Stimulated activated naive CD4-positive, alpha-beta T cell (primary cell): ENCODE measurements at places on chromosomes 7 and 10.

GRCh38 chr10:98519841-98520240 lies 73.1 kb upstream of the HPS1 start:
- DNase-seq, result no peak

GRCh38 chr10:31381766-31382316 lies 62.8 kb downstream of the ZEB1 start:
- DNase-seq, result no peak

DNA sequence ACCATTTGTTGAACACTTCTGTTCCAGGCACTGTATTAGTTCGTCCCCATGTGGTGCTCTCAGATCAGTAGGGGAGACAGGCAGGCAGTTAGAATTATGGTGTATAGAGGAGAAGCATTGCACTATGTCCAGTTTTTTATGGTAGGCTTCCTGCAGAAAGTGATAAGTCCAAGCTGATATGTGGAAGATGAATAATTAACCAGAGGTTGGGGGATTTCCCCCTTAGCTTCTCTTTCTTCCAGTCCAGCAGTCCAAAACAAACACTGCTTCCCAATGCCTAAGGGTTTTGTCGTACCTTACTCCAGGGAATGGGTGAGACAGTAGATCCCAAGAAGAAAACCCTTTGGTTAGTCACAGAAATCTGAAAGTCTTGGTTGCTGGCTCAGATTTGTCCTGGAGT lies 19.2 kb downstream of the HIF1AN start:
- DNase-seq, result no peak

- DNase-seq, result no peak
Measured at GRCh38 chr7:2488681-2489080, 12.5 kb upstream of the GRIFIN start.

GRCh38 chr7:107315716-107316220 lies 147.0 kb downstream of the HBP1 start:
- DNase-seq, result no peak

DNA sequence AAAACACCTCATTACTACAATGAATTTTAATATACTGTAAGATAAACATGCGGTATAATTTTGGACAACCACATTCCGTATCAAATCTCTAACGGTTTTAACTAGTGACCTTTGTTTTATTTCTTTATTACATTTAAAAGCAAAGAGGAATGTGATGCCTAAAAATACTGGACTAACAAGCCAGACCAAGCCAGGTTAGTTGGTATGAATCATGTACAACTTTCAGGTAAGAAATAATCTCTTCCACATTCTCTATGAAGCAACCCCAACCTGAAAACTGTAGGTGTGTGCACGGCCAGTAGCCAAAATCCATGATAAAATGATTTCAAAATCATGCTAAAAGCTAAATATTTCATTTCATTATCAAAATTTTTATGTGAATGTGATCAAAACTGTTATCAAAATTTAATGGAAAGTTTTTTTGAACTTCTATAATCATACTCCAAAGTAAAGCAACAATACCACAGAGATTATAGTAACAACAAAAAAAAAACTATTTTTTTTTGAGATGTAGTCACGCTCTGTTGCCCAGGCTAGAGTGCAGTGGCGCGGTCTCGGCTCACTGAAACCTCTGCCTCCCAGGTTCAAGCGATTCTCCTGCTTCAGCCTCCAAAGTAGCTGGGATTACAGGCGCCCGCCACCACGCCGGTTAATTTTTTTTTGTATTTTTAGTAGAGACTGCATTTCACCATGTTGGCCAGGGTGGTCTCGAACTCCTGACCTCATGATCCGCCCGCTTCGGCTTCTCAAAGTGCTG lies 127.2 kb downstream of the NRBF2 start:
- DNase-seq, result no peak

DNA sequence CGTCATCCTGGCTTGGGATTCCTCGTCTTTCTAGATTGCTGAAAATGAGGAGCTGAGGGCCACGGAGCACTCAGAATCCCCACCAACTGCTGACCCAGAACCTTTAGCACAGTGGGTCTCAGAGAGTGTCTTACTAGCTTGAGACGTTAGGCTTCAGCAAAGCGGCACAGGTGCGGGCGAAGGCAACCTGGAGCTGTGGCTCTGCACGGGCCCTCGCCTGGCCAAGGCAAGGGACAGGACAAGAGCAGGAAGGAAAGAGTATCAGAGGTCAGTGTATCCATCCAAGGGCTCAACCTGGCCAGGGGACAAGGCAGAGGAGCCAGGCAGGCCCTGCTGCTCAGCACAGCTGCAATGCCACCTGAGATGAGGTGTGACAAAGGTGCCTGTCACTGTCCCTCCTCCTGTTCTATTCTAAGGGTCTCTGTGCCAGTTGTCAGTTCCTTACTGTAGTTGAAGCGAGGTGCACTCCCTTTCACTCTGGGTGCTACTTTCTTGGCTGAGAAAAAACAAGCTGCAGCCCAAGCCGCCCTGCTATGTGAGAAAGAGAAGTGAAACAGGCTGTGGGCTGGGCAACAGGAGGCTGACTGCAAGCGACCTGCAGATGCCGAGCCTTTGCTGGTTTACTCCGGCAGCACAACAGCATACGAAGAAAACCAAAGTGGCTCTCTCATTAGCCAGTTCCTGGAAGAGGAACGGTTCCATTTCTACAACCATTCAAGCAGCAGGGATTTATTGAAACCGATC lies 33.3 kb upstream of the KDM7A start:
- peak; percentile 38 for DNase-seq

DNA sequence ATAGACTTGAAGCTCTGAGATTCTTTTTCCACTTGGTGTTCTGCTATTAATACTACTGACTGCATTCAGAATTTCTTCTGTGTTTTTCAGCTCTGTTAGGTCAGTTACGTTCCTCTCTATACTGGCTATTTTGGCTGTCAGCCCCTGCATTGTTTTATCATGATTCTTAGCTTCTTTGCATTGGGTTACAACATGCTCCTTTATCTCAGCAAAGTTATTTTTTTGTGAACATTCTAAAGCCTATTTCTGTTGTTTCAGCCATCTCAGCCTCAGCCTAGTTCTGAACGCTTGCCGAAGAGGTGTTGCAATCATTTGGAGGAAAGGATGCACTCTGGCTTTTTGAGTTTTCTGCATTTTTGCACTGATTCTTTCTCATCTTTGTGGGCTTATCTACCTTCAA lies 201.5 kb upstream of the GNAI1 start:
- DNase-seq, result no peak
